T follicular helper cell (primary cell): ENCODE measurements at places on chromosomes 2 and 18.

GRCh38 chr2:7057865-7058400 is 140.7 kb downstream of the RNF144A start:
- no peak for DNase-seq

DNA sequence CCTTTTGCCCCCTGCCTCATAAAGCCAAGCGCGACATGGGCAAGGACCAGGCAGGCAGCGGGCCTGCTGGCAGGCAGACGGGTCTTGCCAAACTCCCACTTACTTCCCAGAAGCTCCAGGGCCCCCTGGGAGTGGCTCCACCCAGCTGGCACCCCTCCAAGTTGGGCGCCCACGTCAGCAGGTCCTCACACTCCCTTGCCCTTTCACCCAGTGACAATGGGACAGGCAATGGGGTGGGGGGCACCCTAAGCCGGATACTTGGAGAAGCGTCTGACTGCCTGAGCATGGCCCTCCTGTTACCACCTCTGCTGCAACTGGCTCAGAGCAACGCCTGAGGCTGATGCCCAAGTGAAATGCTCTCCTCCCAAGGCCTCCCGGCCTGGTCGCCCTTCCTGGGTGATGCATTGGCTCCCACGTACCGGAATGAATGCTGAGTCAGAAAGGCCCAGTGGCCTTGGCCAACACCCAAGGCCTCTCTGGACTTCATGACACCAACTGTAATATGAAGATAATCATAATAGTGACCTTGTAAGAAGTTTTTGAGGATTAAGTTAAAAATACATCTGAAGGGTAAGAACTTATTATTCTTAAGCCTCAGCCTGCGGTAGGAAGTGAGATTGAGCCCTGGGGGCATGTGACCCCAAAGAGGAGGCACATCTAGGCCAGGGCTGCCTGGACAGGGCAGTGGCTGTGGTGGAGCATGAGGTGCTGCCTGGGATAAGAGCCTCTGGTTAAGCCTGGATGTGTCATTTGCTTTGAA is 31.6 kb downstream of the KCNK3 start:
- DNase-seq: no peak

- DNase-seq: no peak
Measured at GRCh38 chr2:191983186-191983585, 136.3 kb upstream of the CAVIN2 start.

GRCh38 chr18:28030458-28030857 is 146.5 kb downstream of the CDH2 start:
- DNase-seq: no peak

DNA sequence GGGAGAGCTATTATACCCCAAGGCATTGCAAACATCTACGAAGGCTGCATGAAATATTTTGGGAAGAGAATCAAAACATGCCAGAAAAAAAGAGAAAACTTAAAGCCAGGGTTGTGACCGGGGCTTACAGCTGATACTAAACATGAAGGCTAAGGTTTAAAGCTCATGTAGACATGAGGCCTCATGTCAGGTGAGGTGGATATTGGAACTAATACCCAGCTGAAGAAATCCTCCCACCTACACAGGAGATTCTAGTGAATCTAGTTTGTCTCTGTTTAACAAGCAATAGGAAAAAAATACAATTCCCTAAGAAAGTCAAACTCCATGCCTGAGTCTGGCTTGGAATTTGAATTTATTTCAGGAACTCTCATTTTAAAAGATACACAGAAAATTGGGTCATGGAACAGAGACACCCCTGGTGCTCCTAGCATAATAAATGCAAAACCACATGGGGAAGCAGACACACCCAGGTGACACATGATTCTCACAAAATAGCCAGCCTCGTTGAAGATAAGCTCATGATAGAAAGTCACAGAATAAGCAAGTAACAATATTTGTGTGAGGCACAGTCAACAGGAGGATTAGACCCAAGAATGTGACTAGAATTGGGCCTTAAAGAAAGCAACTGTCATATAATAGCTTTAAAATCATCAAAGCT is 42.2 kb downstream of the UPP2 start:
- no peak for DNase-seq

DNA sequence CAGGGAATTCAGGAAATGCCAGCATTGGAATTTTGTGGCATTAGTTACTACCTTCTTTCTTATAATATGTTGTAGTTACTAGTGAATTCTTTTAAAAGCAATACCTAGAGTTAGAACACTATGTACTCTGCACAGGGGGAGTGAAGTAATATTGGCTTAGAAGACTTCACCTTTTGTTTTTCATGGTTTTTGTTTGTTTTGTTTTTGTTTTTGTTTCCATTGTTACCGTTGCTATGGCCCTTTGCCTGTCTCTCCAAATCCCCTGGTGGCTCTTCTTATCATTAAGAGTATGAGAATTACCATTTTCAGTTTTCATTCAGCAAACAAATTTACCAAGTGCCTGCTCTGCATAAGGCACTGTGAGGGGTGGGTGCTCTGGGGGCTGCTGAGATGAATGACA is 160.1 kb downstream of the HAUS1 start:
- DNase-seq: no peak

- DNase-seq: no peak
Measured at GRCh38 chr18:26044807-26045206, 45.6 kb downstream of the SS18 start.

DNA sequence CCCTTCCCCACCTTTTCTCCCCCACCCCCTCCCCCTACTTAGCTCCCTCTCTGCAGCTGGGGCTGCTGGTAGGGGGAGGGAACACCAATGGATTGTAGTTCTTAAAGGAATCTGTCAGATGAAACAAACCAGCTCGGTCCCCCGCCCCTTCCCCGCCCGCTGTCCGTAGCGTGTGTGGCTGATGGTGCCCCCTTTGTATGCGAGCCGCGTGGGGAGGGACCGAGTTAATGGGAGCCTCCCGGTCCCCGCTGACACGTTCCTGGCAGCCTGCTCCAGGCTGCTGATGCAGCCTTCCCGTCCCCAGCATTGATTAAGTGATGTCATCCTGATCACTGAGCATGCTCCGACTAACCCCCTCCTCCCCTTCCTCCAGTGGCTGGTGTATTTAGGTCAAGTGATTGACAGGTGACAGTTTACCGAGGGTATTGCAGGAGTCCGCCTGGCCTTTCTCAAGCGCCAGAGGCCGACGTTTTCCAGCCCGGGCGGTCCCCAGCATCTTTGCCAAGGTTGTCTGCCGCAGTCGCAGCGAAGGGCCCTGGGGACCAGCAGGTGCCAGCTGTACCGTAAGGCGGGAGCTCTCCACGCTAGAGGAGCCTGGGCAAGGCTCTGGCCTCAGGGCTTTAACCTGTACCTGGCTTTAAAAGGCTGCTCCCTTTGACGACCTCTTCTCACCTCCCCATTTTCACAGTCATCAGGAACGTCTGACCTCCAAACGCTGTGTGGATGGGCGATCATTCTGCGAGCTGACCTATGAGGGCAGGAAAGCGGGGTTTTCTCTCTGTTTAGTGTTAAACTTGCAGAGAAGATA is 1.8 kb downstream of the KIF5C start:
- DNase-seq: peak; percentile 47

DNA sequence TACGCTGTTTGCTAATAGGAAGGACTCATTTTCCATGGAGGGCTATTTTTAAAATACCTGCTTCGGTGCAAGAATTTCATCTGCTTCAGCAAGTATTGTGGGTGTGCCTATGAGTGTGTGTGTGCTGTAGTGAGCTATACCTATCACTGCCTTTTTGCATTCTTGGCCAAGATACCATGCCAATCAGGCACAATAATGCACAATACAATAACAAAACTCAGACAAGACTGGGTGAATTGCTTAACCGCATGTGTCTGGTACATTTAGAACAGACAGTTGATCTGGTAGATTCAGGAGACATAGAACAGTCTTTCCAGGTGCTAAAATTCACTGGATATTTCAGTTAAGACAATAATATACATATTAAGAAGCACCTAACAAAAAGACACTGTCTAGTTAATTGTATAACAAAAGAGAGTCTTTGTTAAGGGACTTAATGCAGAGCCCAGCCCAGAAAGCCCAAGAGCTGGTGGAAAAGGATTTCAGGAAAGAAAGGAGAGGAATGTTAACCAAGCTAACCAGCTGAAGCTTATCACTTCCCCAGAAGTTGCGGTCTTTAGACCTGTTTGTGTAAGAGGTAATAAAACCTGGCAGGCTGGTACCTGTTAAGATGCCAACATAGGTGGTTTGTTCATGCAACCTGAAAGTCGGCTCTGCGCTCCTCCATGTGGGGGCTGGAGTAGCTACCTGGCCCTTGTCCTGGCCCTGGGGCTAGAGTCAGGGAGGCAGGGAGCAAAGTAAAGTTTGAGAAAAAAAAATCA is 153.3 kb upstream of the RBMS1 start:
- no peak for DNase-seq

- peak; percentile 59 for DNase-seq
Measured at GRCh38 chr2:224927646-224928173, 114.6 kb downstream of the DOCK10 start.

- DNase-seq: no peak
Measured at GRCh38 chr18:62713651-62714247, 1.6 kb upstream of the PHLPP1 start.

GRCh38 chr2:238938401-238939055 is 90.6 kb downstream of the TWIST2 start:
- DNase-seq: no peak

DNA sequence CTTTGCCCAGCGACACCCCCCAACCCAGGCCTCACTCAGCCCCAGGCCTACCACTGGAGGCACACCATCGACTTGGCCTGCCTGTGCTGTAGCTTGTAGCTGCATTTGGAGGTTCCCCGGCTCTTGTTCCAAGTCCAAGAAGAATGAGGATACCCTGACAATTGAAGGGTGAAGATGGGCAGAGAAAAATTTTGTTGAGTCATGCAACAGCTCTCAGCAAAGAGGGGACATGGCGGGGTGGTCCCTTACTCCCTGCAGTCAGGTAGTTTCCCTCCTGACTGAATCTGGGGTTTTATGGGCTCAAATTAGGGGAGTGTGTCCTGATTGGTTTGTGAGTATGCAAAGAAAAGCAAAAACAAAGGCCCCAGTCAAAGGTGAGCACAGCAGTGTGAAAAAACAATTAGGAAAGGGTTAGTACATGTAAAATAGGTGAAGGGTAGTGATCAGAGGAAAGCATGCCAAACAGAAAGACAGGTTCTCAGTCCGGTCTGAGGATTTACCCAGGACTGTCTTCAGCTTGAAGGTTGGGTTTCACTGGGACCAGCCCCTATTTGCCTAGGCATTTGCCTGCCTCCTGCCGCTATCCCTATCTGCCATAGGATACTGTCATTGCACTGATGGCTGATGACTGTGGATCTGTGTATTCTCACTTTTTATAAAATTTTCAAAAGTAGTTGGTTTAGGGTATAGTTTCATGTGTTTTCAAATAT is 316.4 kb upstream of the RND3 start:
- no peak for DNase-seq

- DNase-seq: no peak
Measured at GRCh38 chr2:179336782-179337534, 72.3 kb upstream of the SESTD1 start.
